Hair follicle dermal papilla cell (primary cell): ENCODE measurements at places on chromosomes 12 and 14. TPM values are rescaled to one million over a fixed set of nuclear protein-coding genes. Genes with fewer than 3 reads are reported as not detected.

The KRT5 gene
- total RNA-seq = 9.4 and 10.5 TPM in 2 replicates

The TAS2R42 gene
- not detected in 2 replicates for total RNA-seq

The HCAR1 gene
- total RNA-seq = under 0.01 and 0.16 TPM in 2 replicates

The PSME1 gene
- total RNA-seq = 114 and 128 TPM in 2 replicates

The RBMS2 gene
- total RNA-seq = 25.7 and 26.0 TPM in 2 replicates

The TAS2R43 gene
- total RNA-seq = 3.4 and 4.3 TPM in 2 replicates

The GUCY2C gene
- not detected in 2 replicates for total RNA-seq

The LMNTD1 gene
- total RNA-seq = 0.16 and 0.85 TPM in 2 replicates

The DNAJC22 gene
- total RNA-seq = 0.32 and 1.1 TPM in 2 replicates

The FGF23 gene
- total RNA-seq = not detected in 2 replicates

The APOF gene
- total RNA-seq = not detected in 2 replicates

The NKX2-8 gene
- total RNA-seq = not detected in 2 replicates

The C12orf60 gene
- total RNA-seq = 0.49 and 0.65 TPM in 2 replicates

The CFAP73 gene
- not detected in 2 replicates for total RNA-seq

The SLC38A4 gene
- total RNA-seq = 7.5 and 11.0 TPM in 2 replicates

The NGB gene
- not detected in 2 replicates for total RNA-seq

The TMEM30B gene
- 0.49 TPM in 2 replicates for total RNA-seq

The METAP2 gene
- total RNA-seq = 45.3 and 49.5 TPM in 2 replicates

The CCDC177 gene
- total RNA-seq = not detected in 2 replicates

The CIT gene
- total RNA-seq = 33.8 and 44.3 TPM in 2 replicates

The HOTAIR gene
- 0.16 TPM in 1 of 2 replicates, not detected in the other for total RNA-seq

The CRIP1 gene
- 13.1 and 26.5 TPM in 2 replicates for total RNA-seq

The KLRC4 gene
- not detected in 2 replicates for total RNA-seq

The CCDC196 gene
- not detected in 2 replicates for total RNA-seq

The IGFBP6 gene
- 162 and 237 TPM in 2 replicates for total RNA-seq

The UBE3B gene
- total RNA-seq = 52.9 and 57.9 TPM in 2 replicates

The LTA4H gene
- 64.1 and 65.2 TPM in 2 replicates for total RNA-seq

The KCNC2 gene
- total RNA-seq = not detected in 2 replicates

The SLC7A7 gene
- total RNA-seq = 6.7 and 10.2 TPM in 2 replicates

The P2RX7 gene
- total RNA-seq = 2.4 TPM in 2 replicates

The GSC gene
- total RNA-seq = 0.97 TPM in 1 of 2 replicates, not detected in the other

The RHOJ gene
- total RNA-seq = 0.32 and 1.8 TPM in 2 replicates

The INSM2 gene
- not detected in 2 replicates for total RNA-seq

The MYH6 gene
- total RNA-seq = not detected in 2 replicates

The KLRG1 gene
- total RNA-seq = 0.61 and 1.1 TPM in 2 replicates

The ASPG gene
- total RNA-seq = under 0.01 TPM in 1 of 2 replicates, not detected in the other

The SPTB gene
- under 0.01 TPM in 1 of 2 replicates, not detected in the other for total RNA-seq

The TOMM20L gene
- total RNA-seq = not detected in 2 replicates

The NELL2 gene
- total RNA-seq = 0.36 TPM in 1 of 2 replicates, not detected in the other
